NCI-H1092 (cell line): ENCODE measurements at places on chromosomes 3 and 15.

GRCh38 chr15:51131596-51132290 is 37.0 kb upstream of the TNFAIP8L3 start:
- DNase-seq, result no peak

DNA sequence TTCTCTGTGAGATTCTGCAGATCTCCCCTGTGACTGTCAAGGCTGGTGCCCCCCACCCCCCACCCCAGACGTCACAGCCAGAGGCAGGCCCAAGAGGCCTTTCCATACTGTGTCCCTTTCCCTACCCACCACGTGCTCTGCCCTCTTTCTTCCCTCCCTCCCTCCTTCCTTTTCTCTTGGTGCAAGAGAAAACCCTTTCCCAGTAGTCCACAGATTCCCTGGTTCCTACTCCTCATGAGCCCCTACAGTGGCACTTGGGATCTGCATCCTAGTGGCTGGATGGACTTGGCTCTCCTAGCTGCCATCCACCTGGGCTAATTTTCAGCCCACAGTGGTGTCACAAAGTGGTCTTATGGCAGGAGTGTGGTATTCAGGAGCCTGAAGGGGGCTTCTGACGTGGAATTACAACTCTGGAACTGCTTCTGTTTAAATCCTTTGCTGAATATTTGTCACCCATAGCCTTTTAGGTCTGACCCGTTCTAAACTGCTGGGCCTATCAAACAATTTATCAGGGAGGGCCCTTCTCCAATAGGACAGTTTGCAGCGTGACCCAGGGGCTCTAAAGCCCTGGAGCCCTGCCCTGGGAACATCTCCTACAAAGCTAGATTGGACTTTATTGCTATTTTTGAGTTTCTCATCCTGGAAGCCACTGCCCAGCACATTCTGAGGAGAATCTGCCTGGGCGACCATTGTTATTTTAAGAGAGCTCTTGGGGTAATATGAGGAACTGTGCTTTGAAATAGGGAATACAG is 35.3 kb downstream of the KLF13 start:
- no peak for DNase-seq

- peak; percentile 21 for DNase-seq
Observed at GRCh38 chr3:141699897-141700296, 38.2 kb upstream of the RNF7 start.

- DNase-seq, result peak; percentile 25
Observed at GRCh38 chr3:187360596-187360995, 7.6 kb upstream of the RTP4 start.

GRCh38 chr3:5787861-5788488 is 600.5 kb downstream of the EDEM1 start:
- no peak for DNase-seq

GRCh38 chr3:53083521-53083920 is 37.6 kb upstream of the SFMBT1 start:
- DNase-seq, result no peak

- no peak for DNase-seq
Observed at GRCh38 chr15:88832820-88833730, 29.8 kb downstream of the ACAN start.

- no peak for DNase-seq
Observed at GRCh38 chr15:65951007-65951406, 81.7 kb downstream of the RAB11A start.

- DNase-seq, result no peak
Observed at GRCh38 chr3:176941689-176942088, 255.6 kb downstream of the TBL1XR1 start.

DNA sequence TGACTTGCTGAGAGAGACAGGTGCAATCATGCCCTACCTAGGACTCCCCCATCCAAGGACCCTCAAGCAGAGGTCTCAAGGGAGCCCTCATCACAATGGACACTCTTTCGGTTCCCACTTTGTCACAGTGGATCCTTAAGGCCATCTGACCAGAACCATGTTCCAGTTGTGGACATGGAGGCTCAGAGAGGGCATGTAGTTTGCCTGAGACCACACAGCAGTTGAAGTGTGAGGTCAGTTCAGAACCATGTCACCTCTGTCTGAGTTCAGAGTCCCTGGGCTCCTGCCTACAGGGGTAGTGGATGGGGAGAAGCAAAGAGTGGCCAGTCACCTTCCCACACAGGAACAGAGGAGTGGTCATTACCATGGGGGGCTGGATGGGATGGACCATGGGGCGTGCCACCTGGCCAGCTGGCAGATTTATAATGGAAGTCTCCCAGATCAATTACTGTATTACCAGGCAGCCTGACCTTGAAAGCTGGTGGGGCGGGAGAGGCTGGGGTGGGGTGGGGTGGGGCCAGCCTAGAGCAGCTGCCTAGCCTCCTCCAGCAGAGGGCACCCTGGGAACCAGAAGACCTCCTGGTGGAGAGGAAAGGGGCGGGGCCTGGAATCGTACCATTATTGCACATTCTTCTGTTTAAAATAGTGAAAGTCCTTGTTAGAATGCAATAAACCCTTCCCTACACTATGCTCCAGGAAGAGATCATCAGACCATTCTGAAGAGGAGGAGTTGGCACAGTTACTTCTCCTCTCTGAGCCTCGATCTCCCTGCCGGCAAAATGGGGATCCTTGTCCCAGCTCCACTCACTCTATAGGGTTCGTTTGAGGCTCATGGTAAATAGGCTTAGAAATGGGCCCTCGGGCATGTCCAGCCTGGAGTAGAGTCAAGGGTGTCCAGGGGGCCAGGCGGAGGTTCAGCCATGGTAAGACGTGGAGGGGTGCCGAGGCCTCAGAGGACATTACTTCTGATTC is 26.9 kb upstream of the LINGO1 start:
- no peak for DNase-seq

DNA sequence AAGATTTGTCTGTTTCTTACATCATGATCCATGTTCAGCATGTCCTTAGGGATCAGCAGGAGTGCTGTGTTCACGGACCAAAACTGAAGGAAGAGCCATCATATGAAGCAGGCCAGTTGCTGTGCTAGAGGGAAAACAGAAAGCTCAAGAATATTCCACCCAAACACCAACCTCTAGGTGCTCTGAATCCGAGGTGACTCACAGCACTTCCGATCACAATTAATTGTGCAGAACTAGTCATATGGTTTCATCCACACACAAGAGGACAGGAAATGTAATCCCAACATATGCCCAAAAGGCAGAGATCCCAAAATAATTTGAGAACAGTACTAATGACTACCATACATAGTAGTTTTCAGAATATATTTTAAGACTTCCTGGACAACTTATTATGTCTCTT is 257.9 kb upstream of the KCNH8 start:
- no peak for DNase-seq

DNA sequence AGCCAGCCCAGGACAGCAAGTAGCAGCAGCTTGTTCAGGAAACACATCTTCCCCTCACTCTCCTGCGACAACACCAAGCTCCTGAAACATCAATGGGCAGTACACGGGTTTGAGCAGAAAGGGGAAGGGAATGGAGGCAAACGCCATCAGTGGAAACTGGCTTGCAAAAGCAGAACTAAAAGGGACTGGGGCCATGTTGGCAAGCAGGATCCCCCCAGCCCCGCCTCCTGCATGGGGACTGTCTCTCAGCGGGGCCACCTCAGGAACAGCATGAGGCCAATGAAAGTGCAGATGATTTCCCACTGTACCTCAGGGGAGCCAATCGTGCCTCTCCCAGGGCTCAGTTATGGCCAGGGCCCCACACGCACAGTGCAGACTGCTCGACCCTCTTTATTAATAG is 6.8 kb downstream of the CDAN1 start:
- DNase-seq, result no peak
